ENCODE measurements at places on chromosomes 13 and 19.

DNA sequence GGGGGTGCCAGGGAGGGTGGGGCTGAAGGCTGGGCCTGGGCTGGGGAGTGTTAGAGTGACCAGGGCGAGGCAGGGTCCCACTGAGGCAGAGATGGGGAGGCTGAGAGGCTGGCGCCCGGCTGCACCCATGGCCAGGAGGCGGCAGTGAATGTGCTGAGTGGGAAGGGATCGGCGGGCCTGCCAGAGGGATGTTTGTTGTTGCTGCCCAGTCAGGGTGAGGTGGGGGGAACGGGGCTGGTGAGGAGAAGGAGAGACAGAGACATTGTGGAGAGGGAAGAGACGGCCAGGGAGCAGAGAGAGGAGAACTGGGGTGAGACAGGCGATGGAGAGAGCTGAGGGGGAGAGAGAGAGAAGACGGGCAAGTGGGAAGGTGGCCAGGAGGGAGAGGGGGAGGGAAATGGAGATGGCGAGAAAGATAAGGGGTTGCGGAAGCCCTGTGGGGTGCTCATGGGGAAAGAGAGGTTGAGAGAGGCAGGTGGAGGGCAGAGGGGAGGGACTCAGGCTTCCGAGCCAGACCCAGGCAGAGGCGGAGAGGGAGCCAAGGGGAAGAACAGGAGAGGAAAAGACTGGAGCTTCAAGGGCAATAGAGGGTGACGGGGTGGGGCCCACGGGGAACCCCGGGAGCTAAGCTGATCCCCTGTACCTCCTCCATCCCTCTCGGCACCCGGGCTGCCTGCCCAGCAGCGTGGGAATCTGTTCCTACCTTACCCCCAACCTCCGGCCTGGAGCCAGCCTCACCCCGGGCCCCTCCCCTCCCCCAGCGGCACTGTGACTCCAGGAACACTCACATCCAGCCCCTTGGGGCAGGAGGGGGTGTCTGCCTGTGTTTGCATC, 690 bp upstream of the B3GNT8 start:
- DNase-seq, result no peak

- no peak for DNase-seq
Measured at GRCh38 chr13:42656161-42656560, 82.2 kb downstream of the TNFSF11 start.

- no peak for DNase-seq
Measured at GRCh38 chr13:110560601-110561343, 750 bp downstream of the RAB20 start.

DNA sequence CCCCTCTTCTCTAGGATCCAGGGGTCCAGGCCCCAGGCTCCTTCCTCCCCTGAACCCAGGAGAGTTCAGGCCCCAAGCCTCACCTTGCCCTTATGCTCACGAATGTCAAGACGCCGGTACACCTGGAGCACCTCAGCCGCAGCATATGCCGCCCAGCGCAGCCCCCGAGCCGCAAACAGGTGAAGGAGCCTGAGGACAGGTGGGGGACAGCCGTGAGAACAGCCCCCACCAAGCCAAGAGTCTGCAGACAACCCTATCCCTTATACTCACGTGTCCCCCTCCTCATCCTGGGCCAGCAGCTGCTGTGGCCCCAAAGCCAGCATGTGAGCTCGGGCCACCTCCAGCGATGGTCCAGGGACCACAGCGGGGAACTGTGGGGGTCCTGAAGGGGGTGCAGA, 3.7 kb downstream of the NFKBID start:
- no peak for DNase-seq

DNA sequence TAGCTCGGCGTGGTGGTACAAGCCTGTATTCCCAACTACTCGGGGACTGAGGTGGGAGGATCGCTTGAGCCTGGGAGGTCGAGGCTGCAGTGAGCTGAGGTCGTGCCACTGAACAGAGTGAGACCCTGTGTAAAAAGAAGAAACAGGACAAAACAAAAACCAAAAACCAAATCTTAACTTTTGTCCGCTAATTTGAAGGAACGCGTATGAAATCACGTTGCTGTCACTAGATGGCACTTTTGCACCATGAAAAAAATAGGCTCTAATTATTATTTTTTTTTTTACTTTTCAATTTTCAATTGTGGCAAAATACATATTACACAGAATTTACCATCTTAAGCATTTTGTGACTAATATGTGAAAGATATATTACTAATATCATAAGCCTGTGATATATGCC, 17.6 kb upstream of the ZNF835 start:
- no peak for DNase-seq

DNA sequence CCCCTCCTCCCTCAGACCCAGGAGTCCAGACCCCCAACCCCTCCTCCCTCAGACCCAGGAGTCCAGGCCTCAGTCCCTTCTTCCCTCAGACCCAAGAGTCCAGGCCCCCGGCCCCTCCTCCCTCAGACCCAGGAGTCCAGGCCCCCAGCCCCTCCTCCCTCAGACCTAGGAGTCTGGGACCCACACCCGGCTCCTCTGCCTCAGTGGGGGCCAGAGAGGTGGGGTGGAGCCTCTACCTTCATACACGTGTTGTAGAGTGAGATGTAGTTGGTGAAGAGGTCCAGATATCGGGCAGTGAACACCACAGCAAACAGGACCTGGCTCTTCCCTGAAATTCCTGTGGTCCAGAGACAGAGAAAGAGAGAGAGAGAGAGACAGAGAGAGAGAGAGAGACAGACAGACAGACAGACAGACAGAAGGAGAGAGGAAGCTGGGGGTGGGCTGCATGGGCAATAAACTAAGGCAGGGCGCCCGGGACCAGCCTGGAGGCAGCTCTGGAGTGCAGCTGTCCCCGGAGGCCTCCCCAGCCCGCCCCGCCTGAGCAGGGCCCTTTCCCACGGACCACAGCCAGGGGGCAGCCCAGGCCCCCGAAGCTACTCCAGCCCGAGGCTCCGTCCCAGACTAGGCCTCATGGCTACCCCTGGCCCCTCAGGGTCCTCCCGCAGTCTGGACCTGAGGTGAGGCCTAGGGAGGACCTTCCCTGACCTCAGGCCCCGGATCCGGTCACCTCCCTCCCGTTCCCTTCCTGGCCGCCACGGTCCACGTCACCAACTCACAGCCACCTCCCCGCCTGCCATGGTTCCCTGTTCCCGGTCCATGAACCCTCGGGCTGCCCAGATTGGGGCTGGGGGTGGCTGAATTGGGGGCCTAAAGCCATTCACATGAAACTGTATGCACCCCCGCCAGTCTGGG, 907 bp downstream of the KDELR1 start:
- DNase-seq, result peak; percentile 25

DNA sequence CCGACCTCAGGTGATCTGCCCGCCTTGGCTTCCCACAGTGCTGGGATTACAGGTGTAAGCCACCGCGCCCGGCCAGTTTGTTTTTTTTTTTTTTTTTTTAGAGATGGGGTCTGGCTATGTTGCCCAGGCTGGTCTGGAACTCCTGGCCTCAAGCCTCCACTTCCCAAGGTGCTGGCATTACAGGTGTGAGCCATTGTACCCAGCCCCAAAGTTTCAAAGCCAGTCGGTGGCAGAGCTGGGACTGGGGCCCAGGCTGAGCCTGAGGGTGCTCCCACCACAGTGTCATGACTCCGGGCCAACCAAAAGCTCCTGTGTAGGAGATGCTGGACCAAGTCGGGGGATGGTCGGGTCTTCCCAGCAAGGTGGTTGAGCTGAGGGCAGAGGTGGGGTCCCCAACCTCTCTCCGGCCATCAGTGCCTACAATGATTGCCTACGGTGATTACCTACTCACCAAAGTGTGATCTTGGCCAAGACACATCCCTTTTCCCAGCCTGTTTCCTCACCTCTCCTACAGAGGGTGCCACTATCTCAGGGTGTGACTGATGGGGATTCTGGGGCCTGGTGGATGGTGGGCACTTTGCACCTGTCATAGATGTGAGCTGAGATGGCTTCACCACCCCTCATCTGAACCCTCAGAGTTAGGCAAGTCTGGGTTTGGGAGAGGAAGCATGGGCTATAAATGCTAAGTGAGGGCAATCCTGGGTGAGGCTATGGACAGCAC, 5.9 kb upstream of the SAMD1 start:
- DNase-seq, result no peak

- DNase-seq, result no peak
Measured at GRCh38 chr13:77751513-77752456, 54.3 kb downstream of the SLAIN1 start.

DNA sequence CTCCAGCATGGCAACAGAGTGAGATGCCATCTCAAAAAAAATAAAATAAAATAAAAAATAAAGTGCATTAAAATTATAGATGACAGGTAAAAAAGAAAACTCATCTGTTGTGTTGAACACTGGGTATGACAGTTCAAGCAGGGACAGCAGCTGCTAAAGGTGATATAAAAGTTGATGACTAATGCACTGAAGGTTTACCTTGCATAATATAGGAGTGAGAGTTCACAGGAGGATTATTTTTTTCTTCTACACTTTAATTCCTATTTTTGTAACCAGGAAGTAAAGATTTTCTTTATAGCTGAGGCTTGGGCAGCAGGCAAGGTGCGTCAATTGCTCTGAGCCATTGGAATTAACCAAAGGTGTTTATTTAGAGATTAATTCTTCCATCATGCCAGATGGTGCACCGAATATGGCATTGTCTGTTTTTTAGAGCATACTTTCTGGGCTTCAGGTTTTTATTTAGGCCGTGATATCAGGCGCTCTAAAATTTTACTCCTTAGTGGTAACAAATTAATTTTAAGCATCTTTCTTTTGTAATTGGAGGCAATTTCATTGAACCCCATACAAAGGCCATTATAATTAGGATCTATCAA, 337.0 kb upstream of the SLC10A2 start:
- DNase-seq, result no peak

DNA sequence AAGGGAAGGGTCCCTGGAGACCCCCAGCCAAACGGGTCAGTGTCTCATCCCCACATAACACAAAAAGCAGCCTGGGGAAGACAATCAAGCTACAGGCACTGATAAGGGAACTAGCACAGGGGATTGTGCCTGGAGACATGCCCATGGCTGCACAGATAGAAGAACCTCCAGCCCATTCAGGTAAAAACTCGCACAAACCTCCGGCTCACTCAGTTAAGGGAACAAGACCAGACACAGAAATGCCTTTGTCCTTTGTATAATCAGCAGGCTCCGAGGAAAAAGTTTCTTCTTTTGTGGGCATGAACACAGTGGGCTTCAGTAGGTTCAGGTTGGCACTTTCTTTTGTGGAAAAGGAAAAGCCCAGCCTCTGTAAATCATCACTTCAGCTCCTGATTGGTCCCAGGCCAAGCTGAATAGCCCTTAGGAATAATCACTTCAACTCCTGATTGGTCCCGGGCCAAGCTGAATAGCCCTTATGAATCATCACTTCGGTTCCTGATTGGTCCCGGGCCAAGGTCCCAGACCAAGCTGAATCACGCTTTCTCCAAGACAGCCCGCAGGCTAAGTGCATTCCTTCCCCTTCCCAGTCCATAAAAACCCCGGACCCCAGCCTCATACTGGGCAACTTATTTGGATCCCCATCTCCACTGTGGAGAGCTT, 5.0 kb upstream of the ZNF230 start:
- DNase-seq, result no peak

Data from SW 1271 (cell line).